ENCODE measurements at places on chromosomes 12 and 14.

DNA sequence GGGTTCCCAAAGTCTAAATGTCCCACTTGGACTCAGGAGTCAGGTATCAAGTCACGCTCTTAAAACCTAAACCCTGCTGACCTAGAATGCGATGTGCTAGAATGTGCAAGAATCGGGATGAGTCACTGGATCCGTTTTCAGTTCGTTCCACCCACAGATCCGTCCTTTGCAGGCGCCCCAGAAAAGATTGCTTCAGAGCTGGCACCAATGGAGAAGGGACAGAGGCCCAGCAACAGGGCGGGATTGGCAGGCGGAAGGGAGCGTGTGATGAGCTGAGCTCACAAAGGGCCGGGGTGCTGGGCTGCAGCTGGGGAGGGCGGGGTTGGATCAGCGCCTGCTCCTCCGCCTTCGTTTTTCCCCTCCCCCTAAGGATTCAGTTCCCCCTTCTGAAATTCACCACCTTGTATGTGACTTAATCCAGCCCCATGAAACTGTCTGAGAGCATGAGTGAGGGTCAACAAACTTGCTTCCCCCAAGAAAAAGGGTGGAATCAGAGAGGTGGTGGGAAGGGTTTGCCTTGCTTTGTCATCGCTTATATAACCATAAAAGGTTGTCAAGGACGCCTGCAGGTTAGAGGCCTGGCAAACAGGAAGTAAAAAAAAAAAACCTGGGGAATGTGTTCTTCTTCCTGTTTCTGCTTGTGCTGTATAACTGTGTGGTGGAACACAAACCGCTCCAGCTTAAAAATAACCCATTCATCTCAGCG is 2.8 kb upstream of the UBC start:
- peak; percentile 98 for DNase-seq

DNA sequence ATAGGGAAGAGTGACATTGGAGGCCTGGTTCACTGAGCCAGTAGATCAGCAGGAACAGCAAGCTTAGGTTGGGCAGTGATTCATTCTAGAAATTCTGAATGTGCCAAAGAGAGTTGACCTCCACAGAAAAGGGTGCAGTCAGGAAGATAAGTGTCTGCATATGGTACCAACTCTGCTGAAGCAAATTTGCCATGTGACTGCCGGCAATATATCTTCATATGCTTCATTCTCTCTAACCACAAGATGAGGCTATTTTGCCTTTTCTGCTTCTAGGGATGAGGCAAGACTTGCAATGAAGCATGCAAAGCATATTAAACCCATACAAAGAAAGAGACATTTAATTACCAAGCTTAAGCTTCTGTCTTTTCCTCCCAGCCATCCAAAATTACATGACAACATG is 13.6 kb downstream of the CCDC198 start:
- DNase-seq = no peak

DNA sequence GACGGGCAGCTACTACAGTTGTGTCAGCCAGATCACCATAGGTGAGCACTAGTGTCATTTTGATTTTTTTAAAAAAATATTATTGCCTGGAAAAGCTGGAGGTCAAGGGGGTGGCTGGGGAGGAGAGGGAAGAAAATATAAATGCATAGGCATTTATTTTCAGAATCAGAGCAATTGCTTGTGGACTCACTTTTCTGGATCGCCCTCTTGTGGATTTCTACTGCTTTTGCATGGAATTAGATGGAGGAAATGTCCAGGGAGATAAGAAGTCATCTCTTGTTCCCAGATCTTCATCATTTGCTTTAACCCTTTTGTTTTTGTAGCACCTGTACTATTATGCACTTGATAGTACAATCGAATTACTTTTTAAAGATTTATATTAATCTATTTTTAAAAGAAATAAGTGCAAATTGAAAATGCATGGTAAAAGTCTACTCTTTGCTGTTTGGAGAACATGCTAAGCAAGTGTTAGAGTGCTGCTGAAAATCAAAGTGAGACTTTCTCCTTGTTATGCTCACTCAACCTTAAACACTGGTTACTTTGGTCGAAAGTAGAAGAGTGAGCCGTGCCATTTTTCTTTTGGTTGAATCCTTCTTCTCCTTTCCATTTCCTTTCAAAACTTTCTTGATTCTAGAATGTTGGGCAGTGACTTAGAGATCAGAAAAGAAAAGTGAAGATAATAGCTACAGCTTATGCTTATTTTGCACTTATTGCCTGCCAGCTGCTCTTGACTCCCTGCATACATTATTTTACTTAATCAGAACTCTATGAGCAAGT is 60.6 kb upstream of the ANO4 start:
- DNase-seq = no peak

DNA sequence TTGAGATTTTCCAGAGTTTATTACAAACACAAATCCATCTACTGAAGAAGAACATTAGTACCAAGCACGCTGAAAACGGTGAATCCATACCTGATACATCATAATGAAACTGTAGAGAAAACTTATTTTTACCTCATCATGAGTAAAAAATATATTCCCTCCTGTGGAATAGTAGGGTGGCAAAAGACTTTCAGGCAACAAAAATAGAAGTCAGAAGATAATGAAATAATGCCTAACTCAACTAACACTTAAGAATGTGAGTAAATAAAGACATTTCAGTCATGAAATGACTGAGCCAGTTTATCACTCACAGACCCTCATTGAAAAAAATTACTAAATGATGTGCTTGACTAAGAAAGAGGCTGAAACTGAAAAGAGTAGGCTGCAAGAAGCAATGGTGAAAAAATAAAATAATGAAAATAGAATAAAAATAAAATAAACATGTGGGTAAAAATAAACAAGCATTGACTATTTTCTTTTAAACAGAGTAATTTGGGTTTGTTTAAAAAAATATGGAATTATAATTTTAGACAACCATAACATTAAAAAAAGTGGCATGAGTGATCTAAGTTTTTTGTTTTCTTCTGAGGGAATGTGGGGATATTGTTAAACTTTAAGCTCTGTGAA is 148.6 kb downstream of the ASCL1 start:
- DNase-seq = no peak

- DNase-seq = no peak
Observed at GRCh38 chr12:9718968-9719367, 13.9 kb downstream of the CLECL1 start.
